ENCODE measurements at places on chromosomes 11 and 22.

DNA sequence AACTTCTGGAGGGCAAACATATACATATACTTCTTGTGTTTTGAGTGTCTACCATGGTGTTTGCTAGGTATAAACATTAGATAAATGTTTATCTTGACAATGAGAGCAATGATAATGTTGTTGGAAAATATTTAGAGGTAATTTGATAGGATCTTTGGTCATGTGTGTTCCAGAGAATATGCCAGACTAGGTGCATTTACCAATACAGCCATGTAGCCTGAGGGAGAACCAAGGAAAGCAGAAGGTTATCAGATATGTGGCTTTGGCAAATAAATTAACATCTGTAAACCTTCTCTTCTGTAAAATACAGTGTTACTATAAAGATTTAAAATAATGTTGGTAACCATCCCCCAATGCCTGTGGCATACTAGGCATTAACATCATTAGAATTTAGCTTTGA lies 226.8 kb downstream of the C11orf87 start:
- no peak for ATAC-seq

- peak; percentile 75 for ATAC-seq
Measured at GRCh38 chr22:47333625-47334024, 571.2 kb downstream of the TBC1D22A start.

GRCh38 chr11:10450462-10451425 lies 4.3 kb upstream of the AMPD3 start:
- peak; percentile 65 for ATAC-seq

DNA sequence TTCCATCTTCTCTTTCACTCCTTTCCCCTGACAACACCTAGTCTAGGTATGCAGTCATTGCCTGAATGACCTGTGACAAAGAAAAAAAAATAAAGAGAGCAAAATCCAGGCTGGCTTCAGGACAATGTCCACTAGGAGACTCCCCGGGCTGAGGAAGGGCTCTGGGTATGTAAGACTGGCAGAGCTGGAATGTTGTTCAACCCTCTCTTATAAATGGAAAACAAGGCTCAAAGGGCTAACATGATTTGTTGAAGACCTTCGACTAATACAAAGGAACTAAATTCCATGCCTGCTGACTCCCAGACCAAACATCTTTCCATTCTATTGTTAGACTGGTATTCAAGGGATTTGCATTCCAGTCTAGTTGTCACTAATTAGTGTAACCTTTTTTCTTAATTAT lies 122.2 kb downstream of the ARL14EP start:
- no peak for ATAC-seq

DNA sequence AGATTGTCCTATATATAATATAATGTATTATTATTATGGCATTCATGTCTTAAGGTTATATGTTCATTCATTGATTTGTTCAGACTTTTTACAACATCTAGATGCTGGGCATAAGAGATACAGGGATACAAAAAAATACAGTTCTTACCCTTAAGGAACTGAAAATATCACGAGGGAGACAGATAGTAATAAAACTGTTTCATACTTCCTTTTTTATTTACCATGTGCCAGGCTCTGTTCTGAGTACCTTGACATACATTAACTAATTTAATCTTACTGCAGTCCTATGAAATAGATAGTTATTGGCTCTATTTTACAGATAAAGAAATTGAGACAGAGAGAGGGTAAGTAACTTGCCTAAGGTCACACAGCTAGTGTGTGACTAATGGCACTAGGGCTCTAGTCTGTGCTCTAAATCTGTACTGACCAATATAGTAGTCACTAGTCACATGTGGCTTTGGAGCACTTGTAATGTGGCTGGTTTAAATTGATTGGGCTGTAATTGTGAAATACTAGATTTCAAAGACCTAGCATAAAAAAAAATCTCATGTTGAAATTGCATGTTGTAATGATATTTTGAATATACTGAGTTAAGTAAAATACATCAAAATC lies 21.3 kb downstream of the TRIM44 start:
- peak; percentile 67 for ATAC-seq
